ENCODE measurements at places on chromosomes 4 and X.

DNA sequence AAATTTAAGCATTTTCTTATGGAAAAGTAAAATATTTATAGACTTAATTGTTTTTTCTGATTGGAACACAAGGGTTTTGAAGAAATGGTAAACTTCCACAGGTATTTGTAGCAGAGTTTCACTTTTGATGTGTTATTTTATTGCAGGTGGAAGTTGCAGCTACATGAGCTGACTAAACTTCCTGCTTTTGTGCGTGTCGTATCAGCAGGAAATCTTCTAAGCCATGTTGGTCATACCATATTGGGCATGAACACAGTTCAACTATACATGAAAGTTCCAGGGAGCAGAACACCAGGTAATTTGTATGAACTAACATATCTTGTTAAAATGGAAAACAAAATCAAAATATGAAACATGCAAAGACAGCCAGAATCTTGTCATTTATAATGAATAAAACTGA is 117.4 kb downstream of the DIPK2B start:
- no peak for DNase-seq

- DNase-seq, result no peak
Observed at GRCh38 chr4:173360587-173361221, 10.1 kb upstream of the SAP30 start.

- DNase-seq, result no peak
Observed at GRCh38 chrX:105475801-105476200, 255.3 kb upstream of the TEX13A start.

DNA sequence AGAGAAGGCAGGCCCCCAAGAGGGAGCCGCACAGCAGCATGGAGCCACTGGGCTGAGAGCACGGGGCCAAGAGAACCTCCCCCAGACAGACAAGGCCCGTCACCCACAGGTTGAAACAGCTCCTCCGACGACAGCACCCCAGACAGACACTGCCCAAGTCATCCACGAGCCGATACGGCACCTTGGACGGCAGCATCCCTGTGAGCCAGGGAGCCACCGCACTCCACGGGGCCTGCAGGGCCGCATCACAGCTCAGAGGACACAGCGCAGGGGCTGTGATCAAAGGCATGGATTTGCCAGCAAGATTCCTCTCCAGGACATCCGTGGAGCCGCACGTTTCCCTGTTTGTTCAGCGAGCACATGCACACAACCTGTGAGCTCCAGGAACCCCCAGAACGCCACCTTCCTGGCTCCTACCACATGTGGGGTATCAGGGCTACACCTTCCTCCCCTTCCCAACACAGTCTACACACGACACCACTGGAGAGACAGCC is 3.9 kb downstream of the CTBP1 start:
- DNase-seq, result no peak

DNA sequence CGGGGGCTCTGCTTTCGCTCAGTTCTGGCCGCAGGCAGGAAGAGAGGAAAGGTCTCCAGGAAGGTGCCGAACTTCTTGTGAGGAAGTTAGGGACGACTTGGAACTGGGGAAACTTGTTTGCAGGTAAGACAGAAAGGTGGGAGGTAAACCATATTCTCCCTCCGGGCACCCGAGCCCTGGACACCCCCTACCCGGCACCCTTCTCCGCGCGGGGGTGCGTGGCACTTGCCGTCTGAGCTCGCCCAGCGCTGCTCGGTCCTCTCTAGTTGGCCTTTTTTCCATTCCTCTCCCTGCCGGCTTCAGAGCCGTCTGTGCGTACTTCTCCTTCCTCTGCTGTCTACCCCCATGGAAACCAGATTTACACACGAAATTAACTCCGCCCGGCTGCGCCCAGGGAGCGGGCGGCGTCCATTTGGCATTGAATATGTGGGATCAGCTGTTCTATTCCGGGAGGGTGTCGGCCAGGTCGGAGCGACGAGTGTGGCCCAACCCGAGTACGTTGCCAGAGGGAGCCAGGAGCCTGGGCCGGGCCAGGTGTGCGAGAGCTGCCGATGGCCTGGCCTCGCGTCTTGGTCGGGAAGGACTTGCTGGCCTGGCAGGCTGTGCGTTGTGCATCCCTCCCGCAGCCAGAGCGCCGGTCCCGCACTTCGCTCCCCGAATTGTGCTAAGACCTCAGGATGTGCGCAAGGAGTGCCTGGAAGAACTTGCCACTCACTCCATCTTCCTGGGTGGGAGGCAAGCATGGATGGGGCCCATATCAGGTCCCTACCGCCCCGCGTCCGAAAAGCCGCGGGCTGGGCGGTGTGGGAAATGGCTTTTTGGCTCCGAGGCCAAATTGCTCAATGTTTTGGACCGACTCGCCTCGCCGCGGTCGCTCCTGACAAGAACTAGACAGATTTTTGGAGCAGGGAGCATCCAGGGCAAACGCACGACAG is 1.7 kb downstream of the PDGFRA start:
- no peak for DNase-seq

DNA sequence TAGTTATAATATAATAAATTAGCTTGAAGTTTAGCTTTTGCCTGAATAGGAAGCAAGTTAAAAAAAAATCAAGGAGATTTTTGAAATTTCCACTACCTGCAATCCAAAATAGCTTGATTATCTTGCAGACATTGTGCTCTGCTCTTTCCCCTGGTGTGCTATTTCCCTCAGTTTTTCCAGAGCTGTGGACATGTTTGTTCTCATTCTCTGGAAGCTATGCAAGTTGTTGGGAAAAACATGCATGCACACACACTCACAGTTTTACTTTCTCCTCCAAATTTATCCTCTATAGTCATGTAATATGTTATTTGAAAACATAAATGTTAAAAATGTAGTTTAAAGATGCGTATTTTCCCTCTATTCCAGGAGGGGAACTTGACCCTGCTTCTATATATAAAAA is 225.8 kb upstream of the ARSJ start:
- DNase-seq, result no peak
